Activated CD4-positive, CD25-positive, alpha-beta regulatory T cell (primary cell): ENCODE measurements at places on chromosomes 1 and 21.

GRCh38 chr1:22363403-22364325 lies 88.0 kb upstream of the ZBTB40 start:
- DNase-seq: no peak

DNA sequence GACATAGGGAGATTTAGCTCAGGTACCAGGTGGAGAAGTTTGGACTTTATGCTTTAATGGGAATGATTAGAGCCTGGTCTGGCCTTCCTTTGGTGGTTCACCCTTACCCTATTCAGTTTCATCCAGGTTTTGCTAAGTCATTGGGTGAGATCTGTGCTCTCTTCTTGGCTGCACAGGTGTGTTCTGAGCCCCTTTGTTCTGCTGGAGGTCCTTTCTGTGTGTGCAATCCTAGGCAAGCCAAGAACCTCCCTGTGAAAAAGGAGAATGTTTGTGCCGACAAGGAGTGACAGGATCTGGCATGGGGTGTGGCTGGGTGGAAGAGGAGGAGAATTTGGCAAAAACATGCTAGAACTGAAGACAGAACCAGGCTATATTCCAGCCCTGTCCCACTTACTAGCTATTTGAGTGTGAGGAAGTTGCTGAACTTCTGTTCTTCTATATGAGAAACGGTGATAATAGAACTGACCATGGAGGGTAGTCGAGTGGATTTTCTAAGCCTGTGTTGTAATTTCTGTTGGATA lies 4.6 kb downstream of the GSTM5 start:
- DNase-seq: no peak

DNA sequence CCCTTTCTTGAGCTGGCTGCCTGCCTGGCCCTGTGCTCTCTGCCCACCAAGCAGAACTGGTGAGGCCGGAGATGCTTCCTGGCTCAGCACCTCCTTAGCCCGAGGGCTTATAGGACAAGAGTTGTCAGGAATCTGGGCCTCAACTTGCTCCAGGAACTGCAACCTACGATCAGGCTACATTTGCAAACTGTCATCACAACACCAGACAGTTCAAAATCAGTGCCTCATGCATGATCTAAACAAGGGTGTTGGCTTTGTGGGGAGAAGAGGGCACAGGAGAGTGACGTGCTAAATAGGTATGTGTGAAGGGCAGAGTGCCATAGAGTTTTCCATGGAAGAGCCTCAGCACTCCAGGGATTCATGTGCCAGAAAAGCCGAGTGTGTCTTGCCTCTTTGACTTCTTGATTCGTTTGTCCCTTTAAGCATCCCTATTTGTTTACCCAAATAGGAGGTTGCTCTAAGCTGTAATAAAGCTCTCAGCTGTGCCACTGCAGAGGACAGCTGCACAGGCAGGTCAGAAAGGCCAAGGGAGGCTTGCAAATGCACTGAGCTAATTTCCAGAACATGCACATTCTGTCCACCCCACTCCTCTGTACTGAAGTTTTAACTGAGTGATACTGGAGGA lies 30.2 kb upstream of the NEK2 start:
- no peak for DNase-seq

GRCh38 chr1:788835-789234 lies 102.4 kb upstream of the OR4F16 start:
- DNase-seq: no peak

- DNase-seq: no peak
Observed at GRCh38 chr1:50930193-50930592, 29.9 kb downstream of the FAF1 start.

- no peak for DNase-seq
Observed at GRCh38 chr1:244633140-244633539, 19.8 kb upstream of the DESI2 start.

- DNase-seq: no peak
Observed at GRCh38 chr21:32442566-32443318, 30.2 kb downstream of the EVA1C start.

DNA sequence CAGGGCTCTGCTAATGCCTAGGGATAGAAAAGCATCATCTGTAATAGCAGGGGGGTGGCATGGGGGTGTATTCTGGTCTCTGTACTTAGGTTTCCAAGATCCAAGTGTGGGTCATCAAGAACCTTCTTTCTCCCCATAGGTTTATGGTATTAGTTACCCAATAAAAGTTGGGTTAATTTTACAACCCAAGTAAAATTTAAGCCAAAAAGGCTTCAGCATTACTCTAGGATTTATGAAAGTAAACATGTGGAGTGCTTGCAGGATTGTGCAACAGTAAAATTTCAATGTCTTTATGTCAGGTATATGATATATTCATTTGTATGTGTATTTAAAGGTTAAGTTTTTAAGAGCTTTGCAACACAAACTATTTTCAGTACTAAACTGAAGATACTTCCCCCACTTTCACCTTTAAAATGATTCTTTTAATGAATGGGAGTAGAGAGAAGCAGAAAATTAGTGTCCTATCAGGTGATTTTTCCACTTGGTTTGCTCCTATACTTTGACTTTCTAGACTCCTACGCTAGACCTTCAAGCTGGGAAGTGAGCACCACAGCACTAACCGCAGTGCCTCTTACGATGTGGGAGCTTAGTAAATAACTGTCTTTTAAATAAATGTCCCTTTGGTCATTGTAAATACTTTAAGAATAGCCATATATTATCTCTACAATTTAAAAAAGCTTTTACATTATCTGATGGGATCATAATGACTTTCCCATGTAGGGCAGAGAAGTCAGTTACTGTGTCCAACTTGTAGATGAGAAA lies 67.8 kb upstream of the UBE2U start:
- no peak for DNase-seq

GRCh38 chr1:4086921-4087320 lies 186.8 kb upstream of the C1orf174 start:
- DNase-seq: no peak

GRCh38 chr1:206829875-206830274 lies 35.5 kb upstream of the IL20 start:
- no peak for DNase-seq

DNA sequence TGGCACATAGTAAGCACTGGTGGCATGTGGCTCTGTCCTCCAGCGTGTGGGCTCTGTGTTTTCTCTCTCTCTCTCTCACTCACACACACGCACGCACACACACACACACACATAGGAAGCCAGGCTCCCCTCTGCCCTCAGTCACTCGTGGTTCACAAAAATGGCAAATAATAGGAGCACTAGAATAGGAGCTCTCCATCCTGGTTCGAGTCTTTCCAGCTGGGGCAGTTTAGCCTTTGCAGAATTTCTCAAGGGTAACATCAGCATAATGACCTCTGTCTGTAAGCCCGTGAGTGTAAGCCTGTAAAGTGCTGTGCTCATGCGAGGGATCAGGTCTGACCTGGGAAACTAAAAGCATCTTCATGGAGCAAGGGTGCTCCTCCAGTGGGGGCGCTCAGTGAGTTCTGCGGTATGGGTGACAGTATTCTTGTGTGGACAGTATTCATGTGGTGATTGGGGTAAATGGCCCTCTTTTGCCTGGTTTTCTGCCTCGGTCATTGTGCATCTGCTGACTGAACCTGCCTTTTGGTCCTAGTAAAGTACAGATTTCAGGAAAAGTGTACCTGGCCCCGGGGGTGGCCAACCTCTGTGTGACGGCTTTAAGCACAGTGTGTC lies 842 bp upstream of the ZC3H12A start:
- DNase-seq: no peak

DNA sequence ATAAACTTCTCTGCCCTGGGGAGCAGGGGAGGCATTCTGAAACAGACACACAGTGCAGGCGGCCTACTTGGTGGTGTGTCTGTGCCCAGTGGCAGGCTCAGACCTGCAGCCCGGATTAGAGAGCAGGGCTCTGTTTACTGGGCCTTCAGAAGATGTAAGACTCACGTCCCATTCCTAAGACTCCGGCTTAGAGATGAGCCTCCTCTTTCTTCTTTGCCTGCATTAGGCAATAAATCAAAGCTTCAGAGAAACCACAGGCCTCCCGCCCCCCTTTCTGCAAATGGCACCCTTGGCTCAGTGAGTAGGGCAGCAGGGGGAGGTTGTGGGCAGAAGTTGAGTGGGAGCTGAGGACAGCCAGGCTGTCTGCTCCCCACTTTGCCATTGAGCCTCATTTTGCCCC lies 35.8 kb downstream of the LGR6 start:
- DNase-seq: no peak

DNA sequence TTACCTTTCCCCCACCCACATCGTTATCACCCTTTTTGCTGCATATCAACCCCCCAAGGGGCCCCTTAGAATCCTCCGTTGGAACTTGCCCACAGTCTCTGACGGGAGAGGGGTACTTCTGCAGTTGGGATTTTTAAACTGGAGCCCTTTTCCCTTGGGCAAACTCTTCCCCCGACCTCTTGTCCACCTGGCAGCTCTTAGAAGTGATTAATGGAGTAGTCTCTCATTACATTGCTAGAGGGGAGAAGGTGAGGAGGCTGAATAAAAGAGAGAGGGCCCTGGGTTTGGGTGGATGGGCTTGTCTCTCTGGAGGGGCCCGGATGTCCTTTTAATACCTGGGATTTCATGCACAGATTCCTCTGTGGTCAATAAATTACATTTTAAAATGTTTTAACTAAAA lies 27.2 kb upstream of the TSPAN2 start:
- DNase-seq: no peak

- DNase-seq: no peak
Observed at GRCh38 chr21:29326914-29327554, 28.3 kb downstream of the BACH1 start.

GRCh38 chr1:165161130-165161529 lies 195.4 kb downstream of the LMX1A start:
- no peak for DNase-seq

- DNase-seq: no peak
Observed at GRCh38 chr1:88700425-88701013, 16.4 kb downstream of the PKN2 start.

- no peak for DNase-seq
Observed at GRCh38 chr1:174072581-174072980, 50.4 kb upstream of the RC3H1 start.

GRCh38 chr21:42796327-42797062 lies 82.8 kb downstream of the WDR4 start:
- DNase-seq: no peak

DNA sequence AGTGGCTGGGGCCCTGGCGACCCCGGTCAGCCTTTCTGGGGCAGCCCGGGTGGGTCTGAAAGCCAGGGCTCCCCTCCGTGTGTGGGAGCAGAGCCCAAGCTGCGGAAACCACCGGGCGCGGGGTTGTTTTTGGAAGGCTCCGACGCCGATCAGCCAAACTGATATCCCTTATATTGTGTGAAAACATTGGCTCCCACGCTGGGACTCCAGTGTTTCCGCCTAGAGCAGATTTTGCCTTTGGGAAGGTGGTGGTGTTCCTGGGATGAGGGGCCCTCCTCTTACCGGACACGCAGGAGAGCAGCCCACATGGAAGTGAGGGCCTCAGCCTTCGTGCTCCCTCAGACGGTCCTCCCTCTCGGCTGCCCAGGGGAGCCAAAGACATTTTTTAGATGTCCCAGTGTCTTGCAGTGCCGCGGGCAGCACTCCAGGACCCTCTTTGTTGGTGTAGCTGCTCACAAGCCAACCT lies 54.3 kb downstream of the NGF start:
- DNase-seq: no peak

DNA sequence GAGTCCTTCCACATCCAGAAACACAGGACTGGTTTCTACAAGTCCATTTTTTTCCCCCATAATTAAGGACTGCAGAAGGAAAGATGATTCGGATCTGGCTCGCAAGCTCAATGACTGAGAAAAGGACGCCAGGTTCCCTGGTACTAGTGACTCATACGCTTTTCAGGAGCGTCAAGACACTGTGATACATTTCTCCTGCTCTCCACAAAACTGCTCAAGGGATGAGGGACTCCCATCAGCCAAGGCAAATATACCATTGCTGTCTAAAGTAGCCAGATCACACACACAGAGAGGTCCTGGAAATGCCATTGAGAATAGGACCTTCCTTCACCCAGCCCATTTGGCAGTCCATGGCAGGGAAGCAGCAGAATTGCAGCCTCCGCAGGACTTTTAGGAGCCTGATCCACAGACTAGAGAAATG lies 253.6 kb upstream of the IRF2BP2 start:
- no peak for DNase-seq

- no peak for DNase-seq
Observed at GRCh38 chr1:117574161-117574835, 31.6 kb upstream of the TENT5C start.

DNA sequence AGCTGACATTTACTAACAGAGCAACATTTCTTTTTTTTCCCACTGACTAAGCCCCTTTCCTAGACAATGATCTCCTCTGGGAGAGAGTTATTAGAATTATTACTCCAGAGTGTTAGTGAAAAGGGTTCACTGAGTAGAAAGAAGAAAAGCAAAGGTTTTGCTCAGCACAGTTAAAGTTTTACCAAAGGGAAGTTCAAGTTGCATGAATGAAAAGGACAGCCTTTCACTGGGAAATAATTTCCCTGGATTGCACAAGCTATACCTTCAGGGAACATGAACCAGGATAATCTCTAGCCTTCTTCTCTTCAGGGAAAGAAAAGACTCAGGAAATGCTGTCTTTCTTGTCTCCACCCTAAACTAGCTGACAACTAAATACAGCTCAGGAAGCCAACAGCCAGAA lies 71.4 kb upstream of the ESRRG start:
- DNase-seq: no peak

DNA sequence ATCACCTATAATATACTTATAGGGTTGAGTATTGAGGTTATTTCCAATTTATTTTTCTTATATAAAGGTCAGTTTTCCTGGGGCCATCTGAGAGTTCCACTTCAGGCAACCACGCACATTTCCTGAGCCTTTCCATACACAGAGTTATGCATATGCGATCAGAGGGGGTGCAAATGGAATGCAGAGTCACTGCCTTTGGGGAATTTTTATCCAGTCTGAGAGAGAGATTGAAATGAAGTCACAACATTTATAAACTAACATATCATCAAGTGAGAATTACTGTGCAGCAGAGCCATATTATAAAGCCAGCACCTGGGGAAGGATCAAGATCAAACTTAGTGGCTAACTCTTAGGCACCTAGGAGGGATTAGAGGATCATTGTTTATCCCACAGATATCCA lies 299.9 kb upstream of the PLXNA2 start:
- DNase-seq: no peak

- no peak for DNase-seq
Observed at GRCh38 chr1:981491-981954, 370 bp downstream of the PERM1 start.

DNA sequence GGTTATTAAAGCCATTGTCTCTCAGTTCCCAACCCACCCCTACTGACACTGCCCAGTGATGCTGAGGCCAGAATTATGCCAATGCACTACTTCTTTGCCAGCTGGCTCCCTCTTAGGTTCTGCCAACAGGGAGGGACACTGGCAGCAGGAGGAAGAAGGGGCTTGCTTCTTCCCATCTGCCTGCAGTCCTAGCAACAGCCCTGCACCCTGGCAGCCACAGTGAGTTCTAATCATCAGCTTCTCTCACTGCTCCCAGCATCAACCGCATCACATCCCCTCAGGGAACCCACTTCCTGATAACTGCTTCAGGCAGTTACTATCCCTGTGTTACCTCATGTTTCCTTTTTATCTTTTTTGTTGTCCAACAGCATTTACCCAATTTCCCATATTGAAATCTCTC lies 86.2 kb downstream of the UBR4 start:
- no peak for DNase-seq
